ENCODE measurements at places on chromosomes 5 and 9.

DNA sequence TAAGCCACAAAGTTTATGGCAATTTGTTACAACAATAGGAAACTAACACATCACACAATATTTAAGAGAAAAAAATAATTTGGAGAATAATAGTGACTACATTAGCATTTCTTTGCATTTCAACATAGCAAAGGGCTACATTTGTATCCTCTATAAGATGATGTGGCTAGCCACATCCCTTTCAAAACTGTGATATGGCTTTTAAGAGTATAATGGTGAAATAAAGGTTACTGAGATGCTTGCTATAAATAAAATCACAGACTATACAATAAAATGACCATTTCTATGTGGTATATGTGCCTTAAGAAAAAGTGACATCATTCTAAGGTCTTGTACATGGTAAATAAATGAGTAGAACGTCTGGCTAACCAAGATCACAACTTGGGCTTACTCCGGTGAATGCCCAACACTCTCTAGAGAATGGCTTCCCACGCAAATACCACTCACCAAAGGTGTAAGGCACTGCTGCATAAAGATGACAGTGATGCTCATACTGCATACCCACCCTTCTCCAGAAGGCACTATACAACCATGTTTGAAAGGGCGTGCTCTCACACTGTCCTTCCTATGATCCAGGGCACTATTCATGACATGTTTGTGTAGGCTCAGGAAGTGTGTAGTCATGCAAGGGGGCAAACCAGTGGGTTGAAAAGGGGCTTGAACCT lies 286.5 kb downstream of the MLLT3 start:
- no peak for DNase-seq

GRCh38 chr5:117455236-117456233 lies 880.9 kb upstream of the SEMA6A start:
- DNase-seq = no peak

DNA sequence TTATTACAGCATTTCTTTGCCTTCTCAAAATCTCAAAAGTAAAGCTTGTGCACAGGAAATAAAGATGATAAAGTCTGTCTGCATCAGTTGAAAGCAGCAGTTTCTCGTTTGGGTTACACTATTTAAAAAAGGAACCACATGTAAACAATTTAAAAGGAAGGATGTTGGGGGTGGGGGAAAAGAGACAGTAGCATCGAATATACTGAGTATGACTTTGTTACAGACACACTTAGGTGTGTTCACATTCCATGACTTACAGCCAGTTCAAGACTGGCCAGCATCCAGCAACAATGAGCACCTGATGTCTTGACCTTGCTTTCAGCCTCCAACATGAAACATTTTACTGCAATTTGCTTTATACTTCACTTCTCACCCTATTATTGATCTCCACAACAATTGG lies 8.7 kb downstream of the GAPT start:
- DNase-seq = no peak

GRCh38 chr9:113474360-113475028 lies 11.0 kb downstream of the RGS3 start:
- DNase-seq = no peak

GRCh38 chr5:7185742-7186141 lies 210.2 kb upstream of the ADCY2 start:
- DNase-seq = no peak

DNA sequence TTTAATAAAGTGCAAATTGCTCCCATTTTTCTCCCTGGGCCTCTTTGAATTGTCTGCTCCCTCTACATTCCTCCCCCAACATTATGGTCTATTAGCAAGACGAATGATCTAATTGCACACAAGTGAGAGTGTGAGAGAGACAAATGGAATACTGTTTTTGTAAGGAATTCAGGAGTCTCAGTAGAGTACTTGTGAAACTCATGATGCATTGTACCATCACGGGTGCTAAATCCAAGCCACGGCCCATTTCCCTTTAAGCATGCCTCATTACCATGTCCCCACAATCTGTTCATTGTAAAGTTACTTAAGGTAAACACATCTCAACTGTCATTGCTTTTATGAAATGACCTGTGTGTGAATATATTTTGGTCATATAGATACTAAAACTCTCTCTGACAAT lies 62.8 kb downstream of the CD180 start:
- DNase-seq = no peak

- DNase-seq = no peak
Measured at GRCh38 chr9:106887066-106887465, 24.1 kb downstream of the ZNF462 start.

DNA sequence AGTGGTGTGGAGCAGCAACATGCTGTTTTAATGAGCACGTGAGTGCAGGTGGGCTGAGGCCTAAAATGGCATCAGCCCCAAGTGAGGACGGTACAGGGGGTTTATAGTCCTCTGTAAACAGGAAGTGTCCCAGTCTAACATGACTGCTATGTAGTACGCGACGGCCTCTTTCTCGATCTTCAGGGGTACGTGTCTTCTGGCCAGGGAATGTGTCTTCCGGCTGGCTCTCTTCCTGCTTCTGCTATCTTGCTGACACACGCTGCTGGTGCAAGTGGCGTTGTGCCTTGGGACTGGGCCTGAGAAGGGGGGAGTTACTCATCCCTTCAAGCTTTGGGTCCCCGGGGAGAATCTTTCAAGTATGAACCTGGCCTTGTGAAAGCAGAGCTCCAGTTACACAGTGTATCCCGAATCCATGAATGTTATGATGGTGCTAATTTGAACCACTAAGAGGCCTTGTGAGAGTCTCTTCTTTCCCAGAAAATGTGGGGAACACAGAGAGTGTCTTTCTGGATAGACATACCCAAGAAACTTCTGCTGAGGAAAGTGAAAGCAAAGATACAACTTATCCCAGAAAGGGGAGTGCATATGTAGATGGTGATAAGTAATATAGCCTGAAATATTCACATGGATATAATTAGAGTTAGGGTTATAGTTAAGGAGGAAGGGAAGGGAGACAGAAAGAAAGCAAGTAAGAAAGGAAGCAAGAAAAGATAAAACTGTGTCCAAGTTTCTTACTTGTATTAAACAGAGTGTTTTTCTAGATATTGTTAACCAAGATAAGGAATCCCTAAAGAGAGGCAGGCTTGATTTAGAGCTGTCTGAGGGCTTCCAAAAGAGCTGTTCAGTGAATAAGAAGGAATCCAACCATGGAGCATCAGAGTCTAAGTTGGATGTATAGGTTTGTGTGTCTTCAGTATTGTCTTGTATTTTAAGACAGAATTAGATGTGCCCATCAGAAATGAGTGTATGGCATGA lies 35.5 kb upstream of the ANXA2R start:
- DNase-seq = no peak

DNA sequence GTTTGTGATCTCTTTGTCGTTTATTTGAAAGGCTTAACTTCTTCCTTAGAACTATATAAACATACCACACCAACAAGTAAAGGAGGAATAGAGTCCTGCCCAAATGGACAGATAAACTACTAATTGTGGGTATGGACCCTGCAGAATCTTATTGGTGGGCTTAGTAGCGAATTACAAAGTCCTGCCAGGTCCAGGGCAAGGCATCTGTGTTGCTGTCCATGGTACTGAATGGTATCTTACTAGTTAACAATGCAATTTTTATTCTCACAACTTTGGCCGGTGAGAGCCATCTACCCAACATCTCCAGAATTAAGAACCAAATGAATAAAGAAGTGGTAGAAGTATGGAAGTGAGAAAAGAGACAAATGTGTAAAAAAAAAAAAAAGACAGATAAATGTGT lies 1782.4 kb upstream of the WWC1 start:
- DNase-seq = no peak

- DNase-seq = no peak
Measured at GRCh38 chr9:103941104-103941503, 153.0 kb upstream of the SMC2 start.

- DNase-seq = no peak
Measured at GRCh38 chr9:79584655-79584982, 12.9 kb downstream of the TLE4 start.

DNA sequence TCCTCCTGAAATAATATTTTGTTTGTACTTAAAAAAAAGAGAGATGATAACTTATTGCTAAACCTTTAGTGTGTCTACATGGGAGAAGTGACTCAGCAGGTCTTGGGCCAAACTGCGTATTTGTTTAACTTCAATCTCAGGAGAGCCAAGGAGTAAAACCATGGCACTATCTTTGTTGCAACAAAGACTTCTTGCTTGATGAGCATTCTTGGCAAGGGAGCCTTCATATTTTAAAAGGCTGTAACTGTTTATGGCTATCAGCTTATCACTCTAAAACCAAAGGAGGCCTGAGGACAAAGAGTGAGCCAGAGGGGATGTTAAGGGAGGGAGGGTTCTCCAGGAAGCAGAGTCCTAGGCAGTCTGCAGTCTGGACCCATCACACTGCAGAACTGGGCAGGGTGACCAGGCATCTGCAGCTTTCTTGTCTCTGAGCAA lies 216.2 kb upstream of the S1PR3 start:
- DNase-seq = no peak

- DNase-seq = no peak
Measured at GRCh38 chr5:154221371-154221896, 30.9 kb downstream of the GALNT10 start.

- DNase-seq = no peak
Measured at GRCh38 chr9:33159777-33160127, 7.4 kb downstream of the B4GALT1 start.

DNA sequence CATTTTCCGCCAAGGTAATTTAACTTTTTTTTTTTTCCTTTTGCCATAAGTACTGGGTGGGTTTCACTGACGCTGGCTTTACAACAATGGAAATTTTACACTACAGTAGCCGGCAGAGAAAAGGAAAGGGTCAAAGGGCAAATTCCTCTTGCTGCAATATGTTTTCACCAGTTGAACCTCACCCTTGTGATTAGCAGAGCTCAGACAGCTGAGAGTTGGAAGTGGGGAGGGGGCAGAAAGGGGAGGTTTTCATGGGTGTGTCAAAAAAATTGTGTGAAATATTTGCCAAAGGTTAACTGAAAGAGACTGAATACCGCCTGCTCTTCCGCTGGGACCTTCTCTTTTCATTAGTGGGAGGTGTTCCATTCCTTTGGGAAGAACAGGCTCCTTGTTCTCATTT lies 296.9 kb downstream of the ADAMTS6 start:
- DNase-seq = no peak

GRCh38 chr9:105963343-105964099 lies 269.2 kb downstream of the TMEM38B start:
- DNase-seq = no peak

DNA sequence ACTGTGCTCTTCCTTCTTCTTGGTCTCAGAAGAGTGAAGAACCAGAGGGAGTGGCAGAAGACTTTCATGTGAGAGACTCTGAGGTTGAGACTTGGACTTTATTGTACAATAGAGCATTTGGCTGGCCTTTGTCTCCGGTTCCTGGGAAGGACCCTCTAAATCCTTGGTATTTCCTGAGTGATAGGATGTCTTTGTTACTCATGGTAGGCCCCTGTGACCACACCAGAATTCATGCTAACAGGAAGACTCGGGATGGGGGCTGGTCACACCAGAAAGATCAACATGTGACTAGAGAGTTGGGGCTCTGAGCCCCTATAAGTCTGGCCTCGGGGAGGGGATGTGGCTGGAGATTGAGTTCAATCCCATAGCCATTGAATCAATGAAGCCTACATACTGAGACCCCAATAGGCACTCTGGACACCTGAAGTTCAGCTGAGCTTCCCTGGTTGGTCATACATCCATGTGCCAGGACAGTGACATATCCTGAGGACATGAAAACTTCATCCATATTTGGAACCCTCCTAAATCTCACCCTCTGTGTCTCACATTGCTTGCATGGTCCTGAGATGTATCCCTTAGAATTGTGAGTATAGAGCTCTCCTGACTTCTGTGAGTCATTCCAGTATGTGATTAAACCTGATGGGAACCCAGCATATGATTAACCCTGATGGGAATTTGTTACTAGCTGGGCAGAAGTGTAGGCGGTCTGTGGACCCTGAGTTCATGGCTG lies 201.7 kb downstream of the GADD45G start:
- DNase-seq = no peak

DNA sequence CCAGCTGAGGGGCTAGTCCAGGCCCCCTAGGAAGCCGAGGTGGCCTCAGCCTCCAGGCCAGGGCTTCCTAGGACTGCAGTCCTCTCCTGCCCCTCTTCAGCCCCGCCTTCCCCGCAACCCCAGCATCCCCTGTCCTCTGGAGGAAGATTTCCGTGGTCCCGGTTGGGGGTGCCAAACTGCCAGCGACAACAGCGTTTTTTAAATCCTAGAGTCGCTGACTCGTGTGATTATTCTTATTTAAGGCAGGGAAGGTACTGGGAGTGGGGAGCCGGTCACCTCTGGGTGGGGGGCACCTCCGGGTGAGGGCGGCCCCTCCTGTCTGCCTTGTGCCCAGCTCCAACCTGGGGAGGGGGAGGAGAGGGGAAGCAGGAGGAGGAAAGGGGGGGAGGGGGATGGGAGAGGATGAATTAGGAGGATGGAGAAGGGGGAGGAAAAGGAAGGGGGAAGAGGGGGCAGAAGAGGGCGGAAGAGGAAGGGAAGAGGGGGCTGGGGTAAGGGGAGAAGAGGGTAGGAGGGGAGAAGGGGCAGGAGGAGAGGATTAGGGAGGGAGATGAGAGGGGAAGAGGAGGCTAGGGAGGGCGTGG lies 173.1 kb upstream of the IER5L start:
- DNase-seq = no peak

- no peak for DNase-seq
Measured at GRCh38 chr5:164394686-164395194, 889.3 kb downstream of the MAT2B start.

GRCh38 chr5:39148983-39149534 lies 70.3 kb downstream of the FYB1 start:
- no peak for DNase-seq

DNA sequence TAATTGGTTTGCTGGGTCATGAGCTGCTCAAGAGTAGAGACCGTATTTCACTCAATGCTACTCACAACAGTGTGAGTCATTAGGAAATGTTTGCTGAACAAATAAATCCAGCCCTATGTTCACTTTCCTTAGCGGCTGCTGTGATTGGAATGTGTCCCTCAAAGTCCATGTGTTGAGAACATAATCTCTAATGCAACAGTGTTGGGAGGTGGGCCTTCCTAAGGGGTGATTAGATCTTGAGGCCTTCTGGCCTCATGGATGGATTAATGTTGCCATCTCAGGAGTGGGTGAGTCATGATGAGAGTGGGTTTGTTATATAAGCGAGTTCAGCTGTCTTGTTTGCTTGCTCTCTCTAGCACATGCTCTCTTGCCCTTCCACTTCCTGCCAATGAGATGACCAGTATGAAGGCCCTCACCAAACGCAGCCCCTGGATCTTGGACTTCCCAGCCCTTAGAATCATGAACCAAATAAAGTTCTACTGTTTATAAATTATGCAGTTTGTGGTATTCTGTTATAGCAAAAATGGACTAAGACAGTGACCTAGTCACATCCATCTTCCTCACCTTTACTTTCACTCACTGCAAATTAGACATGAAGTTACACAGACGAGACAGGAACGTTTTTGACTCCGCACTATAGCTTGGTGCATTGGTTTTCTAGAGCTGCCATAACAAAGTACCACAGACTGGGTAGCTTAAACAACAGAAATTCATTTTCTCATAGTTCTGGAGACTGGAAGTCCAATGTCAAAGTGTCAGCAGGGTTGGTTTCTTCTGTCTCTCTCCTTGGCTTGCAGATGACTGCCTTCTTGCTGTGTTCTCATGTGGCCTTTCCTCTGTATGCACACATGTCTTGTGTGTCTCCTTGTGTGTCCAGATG lies 50.9 kb upstream of the FAM169A start:
- no peak for DNase-seq

- no peak for DNase-seq
Measured at GRCh38 chr5:30099634-30100033, 1093.9 kb upstream of the CDH6 start.

All from cerebellar nuclear complex (tissue), 1 donor.